ENCODE measurements at places on chromosomes 5 and 9.

GRCh38 chr5:545641-546375, 21.6 kb upstream of the SLC9A3 start:
- no peak for DNase-seq

GRCh38 chr9:110252509-110253139, 3.7 kb downstream of the TXN start:
- no peak for DNase-seq

GRCh38 chr5:56169281-56169680, 63.8 kb downstream of the ANKRD55 start:
- no peak for DNase-seq

DNA sequence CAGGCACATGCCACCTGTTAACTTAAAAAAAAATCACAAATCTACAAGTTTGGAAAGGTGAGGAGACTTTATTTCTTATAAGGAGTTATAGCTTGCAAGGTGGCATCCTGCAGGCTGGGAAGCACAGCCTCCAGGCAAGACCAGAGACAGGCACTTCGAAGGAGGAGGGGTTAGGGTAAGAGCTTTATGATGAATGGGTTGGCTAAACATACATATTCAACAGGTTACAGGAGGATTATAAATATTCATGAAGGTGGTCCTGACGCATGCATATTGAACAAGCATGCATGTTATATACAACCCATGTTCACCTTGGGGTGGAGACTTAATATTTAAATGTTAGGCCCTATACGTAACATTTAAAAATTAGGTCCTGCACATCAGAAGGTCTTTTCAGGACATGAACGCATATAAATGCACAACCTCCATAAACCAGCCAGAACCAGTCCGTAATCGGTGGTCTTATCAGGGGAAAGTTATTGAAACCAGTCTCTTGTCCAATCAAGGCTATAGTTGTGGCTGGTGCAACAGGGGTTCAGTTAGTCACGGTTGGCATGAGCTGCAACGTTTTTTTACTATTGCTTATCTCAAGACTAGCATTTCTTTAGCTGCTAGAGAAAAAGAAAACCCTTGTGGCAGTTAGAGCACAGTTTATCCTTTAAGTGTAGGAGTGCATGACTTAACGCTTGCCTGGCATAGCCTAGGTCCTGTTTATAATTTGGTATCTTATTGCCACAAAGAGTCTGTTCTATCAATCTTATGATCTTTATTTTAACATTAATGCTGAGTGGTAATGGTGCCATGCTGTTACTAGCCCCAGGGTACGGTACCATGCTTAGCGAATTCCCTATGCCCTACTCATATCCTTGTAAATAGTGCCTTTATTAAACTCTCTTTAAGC, 72.7 kb downstream of the C9orf57 start:
- DNase-seq, result no peak

DNA sequence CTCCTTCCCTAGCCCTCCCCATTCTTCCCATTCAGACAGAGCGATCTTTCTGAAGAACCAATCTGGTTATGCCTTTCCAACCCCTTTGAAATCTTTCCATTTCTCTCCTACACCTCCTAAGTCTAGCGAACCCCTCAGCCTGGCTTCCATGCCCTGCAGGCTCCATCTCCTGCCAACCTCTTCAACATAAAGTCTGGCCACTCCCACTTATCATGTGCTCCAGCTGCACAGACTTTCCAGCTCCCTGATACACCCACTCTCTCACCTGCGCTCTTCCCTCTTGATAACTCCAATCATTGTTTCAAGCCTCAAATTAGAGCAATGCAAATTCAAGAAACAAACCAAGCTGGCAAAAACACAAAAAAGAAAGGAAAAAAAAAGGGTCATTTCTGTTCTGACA, 3.8 kb upstream of the ORM1 start:
- DNase-seq, result no peak

GRCh38 chr5:3993856-3994473, 398.3 kb downstream of the IRX1 start:
- no peak for DNase-seq

DNA sequence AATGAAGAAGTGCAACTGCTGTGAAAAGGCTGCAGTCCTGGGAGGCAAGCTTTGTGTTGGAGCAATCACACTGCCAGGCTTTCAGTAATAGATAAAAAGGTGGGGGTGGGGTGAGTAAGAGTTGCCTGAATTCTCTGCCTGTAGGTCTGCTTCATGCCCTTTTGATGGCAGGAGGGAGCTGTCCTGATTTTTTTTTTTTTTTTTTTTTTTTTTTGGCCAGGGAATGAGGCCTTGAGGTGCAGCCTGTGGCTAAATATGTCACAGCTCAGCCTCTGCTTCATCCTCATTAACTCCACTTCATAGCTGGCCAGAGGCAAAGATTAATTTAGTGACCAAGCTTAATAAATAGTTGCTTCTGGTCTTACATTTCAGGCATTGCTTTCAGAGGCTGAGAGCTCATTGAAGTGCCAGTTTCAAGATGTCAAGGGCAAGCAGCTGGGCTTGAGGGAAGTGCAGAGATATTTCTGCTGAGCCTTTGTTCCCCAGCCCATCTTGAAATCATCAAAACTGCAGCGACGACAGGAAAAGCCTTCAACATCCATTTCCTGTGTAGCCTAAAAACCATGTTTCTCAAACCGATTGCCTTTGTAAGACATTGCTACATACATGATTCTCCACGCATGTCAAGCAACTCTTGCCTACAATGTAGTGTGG, 134.7 kb downstream of the MACIR start:
- DNase-seq, result no peak

GRCh38 chr9:136086951-136087740, 7.9 kb downstream of the NACC2 start:
- DNase-seq, result no peak

DNA sequence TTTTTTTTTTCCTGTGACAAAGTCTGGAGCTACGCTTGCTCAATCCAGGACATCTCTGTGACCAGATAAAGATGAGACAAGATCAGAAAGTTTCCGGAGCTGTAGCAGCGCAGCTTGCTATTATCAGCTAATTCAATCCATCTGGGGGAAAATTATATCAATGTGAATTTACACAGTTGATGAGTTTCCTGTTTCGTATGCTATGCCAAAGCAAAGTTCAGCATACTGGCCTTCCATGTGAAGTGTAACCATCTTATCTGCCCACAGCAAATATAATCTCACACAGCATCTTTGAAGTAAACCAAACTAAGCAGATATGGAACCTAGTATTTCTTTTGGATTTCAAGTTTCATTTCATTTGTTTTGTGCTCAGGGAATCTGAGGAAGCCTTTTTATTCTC, 1767.7 kb downstream of the EFNA5 start:
- no peak for DNase-seq

- DNase-seq, result no peak
These were observed 10.6 kb upstream of the AJM1 start for GRCh38 chr9:136831720-136832104.

DNA sequence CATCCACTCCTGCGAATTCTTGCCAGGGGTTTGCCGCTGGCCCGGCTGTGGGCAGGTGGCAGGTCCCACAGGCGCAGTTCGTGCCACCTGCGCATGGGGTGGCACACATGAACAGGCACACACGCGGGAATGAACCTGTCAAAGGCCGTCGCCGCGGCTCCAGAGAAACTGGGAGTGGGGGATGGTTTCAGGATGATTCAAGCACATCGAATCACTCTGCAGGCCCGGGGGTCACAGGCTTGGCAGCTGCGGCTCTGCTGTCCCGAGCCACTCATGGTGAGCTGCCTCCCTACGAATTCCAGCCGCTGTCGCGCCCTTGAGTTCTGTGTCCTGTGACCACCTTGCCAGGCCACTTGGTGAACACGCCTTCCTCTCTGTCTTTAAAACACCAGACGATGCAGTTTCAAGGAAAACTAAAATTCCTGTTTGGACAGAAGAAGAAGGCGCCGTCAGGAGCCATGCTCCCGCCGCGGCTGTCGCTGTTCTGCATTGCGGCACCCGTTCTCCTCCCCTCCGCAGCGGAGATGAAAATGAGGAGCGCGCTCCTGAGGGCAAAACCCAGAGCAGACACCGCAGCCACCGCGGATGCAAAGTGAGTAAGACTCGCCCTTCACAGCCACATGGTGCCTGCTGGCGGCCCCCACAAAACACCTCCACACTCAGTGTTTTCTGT, 15.4 kb upstream of the EXOC3 start:
- no peak for DNase-seq

GRCh38 chr5:154478224-154478565, at the start of gene HAND1:
HAND1 (minus strand) TSS chr5:154478227; CDS start chr5:154478008, 219 bp downstream.
- DNase-seq, result no peak

DNA sequence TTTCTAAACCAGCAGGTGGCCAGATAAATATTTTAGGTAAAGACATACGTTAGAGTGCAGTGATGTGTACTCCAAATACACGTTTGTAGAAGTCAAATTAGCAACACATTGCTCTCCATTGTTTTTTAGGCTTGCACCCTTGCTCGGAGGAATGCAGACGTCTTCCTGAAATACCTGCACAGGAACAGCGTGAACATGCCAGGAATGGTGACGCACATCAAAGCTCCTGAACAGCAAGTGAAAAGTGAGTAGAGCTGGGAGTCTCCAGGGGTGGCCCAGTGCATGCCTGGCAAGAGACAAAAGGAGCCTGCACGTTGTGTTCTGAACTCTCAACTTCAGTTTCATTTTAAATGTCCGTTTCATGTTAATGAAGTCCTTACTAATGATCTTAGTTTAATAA, 207.5 kb upstream of the OTULINL start:
- DNase-seq, result no peak

GRCh38 chr9:105198865-105199264, 45.6 kb upstream of the SLC44A1 start:
- DNase-seq, result no peak

All from activated CD4-positive, alpha-beta T cell treated with anti-CD3 and anti-CD28 coated beads, Interleukin-2, amount 50 U/mL, for 4 hours (primary cell).